ENCODE measurements at places on chromosomes 16 and 17. TPM values are rescaled to one million over a fixed set of nuclear protein-coding genes. Genes with fewer than 3 reads are reported as not detected.

DNA sequence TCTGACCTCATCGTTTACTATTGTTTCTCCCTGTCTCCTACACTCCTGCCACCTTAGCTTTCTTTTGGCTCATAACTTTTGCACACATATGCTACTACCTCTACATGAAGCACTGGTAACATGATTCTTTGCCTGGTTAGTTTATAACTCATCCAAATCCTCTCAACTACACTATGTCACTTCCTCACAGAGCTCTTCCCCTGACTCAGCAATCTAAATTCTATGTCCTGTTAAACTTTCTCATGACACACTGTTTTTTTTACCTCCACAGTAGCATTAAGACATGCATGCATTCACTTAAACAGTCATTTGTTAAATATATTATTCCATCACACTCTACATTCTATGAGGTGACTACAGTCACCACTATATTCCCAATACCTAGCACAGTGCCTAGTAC, 19.7 kb downstream of the APPBP2 start:
- no peak for DNase-seq

GRCh38 chr16:11407047-11407982, 62.1 kb downstream of the RMI2 start:
- peak; percentile 72 for DNase-seq

DNA sequence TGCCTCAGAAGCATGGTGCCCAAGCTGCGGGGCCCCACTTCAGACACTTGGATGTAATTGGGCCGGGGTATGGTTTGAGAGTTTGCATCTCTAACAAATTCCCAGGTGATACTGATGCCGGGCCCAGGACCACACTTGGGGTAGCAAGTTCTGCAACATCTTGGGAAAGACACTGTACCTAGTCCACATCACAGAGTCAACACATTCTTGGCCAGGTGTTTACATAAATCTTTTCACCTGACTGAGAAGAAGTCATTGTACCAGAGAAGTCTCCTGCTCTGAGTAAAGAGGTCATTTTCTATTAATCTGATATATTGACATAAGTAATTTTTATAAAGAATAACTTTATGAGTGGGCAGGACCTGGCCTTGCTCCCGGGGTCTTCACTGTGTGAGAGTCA, 27.5 kb downstream of the GPT2 start:
- no peak for DNase-seq

GRCh38 chr16:88617268-88618031, 20.9 kb upstream of the IL17C start:
- DNase-seq: no peak

DNA sequence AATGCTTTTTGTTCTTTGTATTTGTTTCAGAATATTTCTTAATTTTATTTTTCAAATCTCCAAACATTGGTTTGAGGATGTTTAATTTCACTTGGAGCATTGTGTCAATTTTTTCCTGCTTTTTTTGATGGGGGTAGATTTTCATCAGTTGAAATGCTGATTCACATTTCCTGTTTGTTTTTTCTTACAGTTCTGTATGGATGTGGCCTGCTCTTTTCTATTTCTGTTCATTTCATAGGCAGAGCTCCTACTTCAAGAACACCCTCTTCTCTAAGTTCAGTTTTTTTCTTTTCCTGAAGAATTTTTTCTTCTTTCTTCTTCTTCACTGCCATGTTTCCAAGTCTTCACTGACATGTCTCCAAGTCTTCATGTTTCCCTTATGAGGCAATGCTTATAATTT, 8.8 kb downstream of the MBTD1 start:
- no peak for DNase-seq

Gene ACAP1
- total RNA-seq: 2.7 TPM

Gene KRT27
- not detected for total RNA-seq

GRCh38 chr17:61312406-61313295, 87.0 kb upstream of the TBX2 start:
- DNase-seq: no peak

- no peak for DNase-seq
Observed at GRCh38 chr17:62801553-62802114, 6.5 kb downstream of the MARCHF10 start.

GRCh38 chr16:73506568-73507056, 458.7 kb upstream of the ZFHX3 start:
- no peak for DNase-seq

Gene KRT36
- total RNA-seq: not detected

Gene CHTF8
- total RNA-seq: 116 TPM

Gene NPB
- total RNA-seq: 3.9 TPM

- DNase-seq: no peak
Observed at GRCh38 chr16:16915771-16916170, 536.8 kb downstream of the NPIPA7 start.

DNA sequence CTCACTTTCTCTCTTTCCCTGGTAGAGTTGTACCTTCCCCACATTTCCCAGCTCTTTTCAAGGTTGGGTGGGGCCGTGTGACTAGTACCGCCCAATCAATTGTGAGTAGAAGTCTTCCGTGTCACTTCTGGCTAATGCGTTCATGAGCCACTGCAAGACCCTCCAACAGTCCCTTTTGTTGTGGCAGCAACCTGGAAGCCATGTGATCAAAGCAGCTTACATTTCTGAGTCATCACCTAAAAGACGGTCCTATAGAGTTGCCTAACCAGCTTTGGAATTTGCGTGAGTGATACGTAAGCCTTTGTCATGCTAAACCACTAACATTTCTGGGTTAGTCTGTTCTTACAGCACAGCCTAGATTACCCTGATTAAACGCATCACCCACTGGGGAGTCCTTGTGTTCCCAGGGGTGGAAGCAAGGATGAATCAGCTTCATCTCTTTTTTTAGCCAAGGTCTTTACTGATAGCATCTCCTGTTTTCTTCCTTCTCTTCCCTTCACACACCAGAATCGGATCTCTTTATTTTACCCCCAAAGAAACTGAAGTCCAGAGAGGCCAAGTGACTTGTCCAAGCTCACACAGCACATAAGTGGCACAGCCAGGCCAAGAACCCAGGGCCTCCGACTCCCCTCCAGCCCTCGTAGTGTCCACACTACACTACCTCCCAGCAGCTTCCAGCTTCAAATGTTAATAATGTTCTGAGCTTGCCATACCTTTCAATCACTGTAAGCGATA, 366.3 kb upstream of the XYLT1 start:
- peak; percentile 12 for DNase-seq

GRCh38 chr16:75458439-75458838, 6.0 kb downstream of the TMEM170A start:
- DNase-seq: no peak

DNA sequence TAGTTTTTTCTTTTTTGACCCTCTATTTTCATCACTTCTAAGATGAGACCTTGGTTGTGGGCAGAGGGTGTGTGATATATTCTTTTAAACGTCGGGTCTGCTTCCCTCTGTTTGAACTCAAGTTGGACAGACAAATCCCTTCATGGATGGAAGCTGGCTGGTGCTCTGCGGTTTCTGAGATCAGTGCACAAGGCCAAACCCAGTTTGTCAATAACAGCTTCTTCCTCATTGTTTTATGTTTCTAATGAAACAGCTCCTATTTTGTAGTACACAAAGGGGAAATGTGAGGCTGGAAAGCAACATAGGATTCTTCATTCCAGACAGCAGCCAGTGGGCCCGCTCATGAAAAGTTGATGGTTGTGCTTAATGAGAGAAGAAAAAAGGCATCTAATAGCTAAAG, 159.6 kb downstream of the PRKCA start:
- DNase-seq: no peak

- no peak for DNase-seq
Observed at GRCh38 chr17:65202844-65203571, 65.8 kb downstream of the RGS9 start.

- DNase-seq: no peak
Observed at GRCh38 chr16:49834531-49835151, 21.3 kb downstream of the ZNF423 start.

Data from Panc1 (cell line).